ENCODE measurements at places on chromosomes 13 and 19. TPM values are rescaled to one million over a fixed set of nuclear protein-coding genes. Genes with fewer than 3 reads are reported as not detected.
A peak's percentile ranks its signal among the peaks of the same experiment; 100 is the strongest.

Gene MAMSTR
- 0.54 TPM for total RNA-seq

Gene CEACAM8
- not detected for total RNA-seq

Gene LSR
- 85.3 TPM for total RNA-seq

Gene KIR2DL1
- total RNA-seq, result not detected

Gene PODNL1
- 1.4 TPM for total RNA-seq

Gene C19orf73
- total RNA-seq, result 1.7 TPM

Gene PRR20E
- not detected for total RNA-seq

Gene CLIP3
- 2.5 TPM for total RNA-seq

Gene TMPRSS9
- not detected for total RNA-seq

Gene INSR
- 38.9 TPM for total RNA-seq

Gene ZNF723
- total RNA-seq, result 0.22 TPM

Gene ZNF813
- 4.3 TPM for total RNA-seq

- no peaks in the 10 kb centered on the region for H3K4me1 ChIP-seq
- no peaks in the 10 kb centered on the region for H3K27me3 ChIP-seq
- no peak overlapping the region for H3K4me3 ChIP-seq
- no peak overlapping the region for H3K27ac ChIP-seq
- H3K36me3 ChIP-seq, result no peaks in the 10 kb centered on the region
- DNase-seq, result no peak
These were observed 95.7 kb upstream of the TSHZ3 start for GRCh38 chr19:31444931-31445330.

- H3K4me1 ChIP-seq, result peaks cover 13% of the 10 kb centered on the region
These were observed 2.7 kb downstream of the UHRF1 start for GRCh38 chr19:4911786-4912672.

GRCh38 chr19:47765523-47766358 lies 12.8 kb upstream of the SELENOW start:
- H3K27me3 ChIP-seq, result no peaks in the 10 kb centered on the region
- H3K4me1 ChIP-seq, result no peaks in the 10 kb centered on the region
- H3K27ac ChIP-seq, result no peak overlapping the region

GRCh38 chr19:40726279-40726678 lies 9.4 kb downstream of the ITPKC start:
- no peaks in the 10 kb centered on the region for H3K27me3 ChIP-seq
- H3K4me1 ChIP-seq, result peaks cover 8% of the 10 kb centered on the region
- H3K27ac ChIP-seq, result no peak overlapping the region
- H3K36me3 ChIP-seq, result peaks cover 70% of the 10 kb centered on the region
- no peak for DNase-seq
- no peak overlapping the region for H3K4me3 ChIP-seq

DNA sequence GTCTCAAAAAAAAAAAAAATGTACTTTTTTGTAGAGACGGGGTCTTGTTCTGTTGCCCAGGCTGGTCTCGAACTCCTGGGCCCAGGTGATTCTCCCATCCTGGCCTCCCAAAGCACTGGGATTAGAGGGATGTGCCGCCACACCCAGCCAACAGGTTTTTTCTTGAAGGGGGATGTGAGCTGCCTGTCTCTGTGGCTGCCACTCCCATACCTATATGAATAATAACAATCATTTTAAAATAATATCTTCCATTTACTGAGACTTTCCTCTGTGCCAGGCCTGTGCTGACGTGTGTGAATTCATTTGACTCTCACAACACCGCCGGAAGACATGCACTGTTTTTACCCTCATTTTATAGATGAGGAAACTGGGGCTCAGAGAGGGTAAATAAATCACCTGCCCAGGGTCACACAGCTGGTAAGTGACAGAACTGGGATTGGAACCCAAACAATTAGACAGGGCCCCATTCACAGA lies 7.2 kb upstream of the BCL3 start:
- no peak overlapping the region for H3K4me3 ChIP-seq
- H3K27me3 ChIP-seq, result no peaks in the 10 kb centered on the region
- no peaks in the 10 kb centered on the region for H3K36me3 ChIP-seq
- H3K27ac ChIP-seq, result peak overlapping the region; percentile 81

DNA sequence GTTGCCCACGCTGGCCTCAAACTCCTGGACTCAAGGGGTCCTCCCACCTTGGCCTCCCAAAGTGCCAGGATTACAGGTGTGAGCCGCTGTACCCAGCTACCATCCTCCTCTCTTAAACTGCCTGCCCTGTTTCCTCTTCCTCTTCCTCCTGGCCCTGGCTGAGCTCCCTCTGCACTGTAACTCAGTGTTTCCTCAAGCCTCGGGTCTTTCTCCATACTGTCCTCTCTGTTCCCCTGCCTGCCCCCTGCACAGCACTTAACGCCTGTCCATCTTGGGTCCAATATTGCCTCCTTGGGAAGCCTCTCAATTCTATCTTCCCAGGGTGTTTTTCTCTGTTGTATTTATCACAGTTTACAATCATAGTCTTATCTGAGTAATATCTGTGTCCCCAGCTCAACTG lies 6.1 kb downstream of the LIPE start:
- H3K36me3 ChIP-seq, result no peaks in the 10 kb centered on the region
- no peak overlapping the region for H3K4me3 ChIP-seq
- H3K27ac ChIP-seq, result no peak overlapping the region
- H3K4me1 ChIP-seq, result peaks cover 8% of the 10 kb centered on the region

DNA sequence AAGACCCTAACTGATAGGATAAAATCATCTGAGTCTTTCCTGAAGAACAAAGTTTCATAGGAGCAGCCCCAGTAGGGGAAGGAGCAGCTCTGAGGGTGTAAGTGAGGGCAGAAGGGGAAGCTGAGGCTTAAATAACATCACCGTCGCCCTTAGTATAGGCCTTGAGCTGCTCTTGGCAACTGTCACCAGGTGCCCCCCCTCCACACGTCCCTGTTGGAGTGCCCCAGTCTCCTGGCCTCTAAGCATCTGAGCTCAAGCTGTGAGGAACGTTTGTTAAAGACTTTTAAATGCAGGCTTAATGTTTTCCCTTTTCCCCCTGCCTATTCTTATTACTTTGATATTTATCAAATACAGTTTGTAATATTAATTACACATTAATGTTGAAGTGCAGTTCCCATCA lies 170.6 kb downstream of the ZIC5 start:
- no peak overlapping the region for H3K4me3 ChIP-seq
- no peaks in the 10 kb centered on the region for H3K36me3 ChIP-seq
- H3K27ac ChIP-seq, result no peak overlapping the region
- no peaks in the 10 kb centered on the region for H3K4me1 ChIP-seq

DNA sequence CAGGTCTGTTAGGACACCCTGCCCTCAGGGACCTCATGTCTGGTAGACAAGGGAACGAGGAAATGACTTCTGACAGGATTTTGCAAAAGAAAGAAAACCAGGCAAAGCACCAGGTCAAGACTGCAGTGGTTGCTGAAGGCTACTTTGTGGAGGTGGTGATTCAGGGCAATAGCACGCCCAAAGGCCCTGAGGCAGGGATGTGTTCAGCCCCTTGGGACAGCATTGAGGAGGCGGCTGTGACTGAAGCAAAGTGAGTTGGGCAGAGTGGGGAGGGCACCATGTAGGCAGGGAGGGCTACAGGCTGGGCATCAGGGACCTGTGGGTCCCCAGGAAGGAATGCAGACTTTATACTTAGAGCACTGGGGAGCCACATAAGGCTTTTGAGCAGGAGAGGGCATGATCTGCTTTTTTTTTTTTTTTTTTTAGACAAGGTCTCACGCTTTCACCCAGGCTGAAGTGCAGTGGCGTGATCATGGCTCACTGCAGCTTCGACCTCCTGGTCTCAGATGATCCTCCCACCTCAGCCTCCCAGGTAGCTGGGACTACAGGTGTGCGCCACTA lies 10.8 kb upstream of the HOMER3 start:
- no peak overlapping the region for H3K27ac ChIP-seq
- no peak overlapping the region for H3K4me3 ChIP-seq
- H3K27me3 ChIP-seq, result no peaks in the 10 kb centered on the region
- no peaks in the 10 kb centered on the region for H3K4me1 ChIP-seq
- H3K36me3 ChIP-seq, result no peaks in the 10 kb centered on the region

All from thyroid gland (tissue), 4 donors.